NCI-H526 treated with DMSO at 0.1 percent for 48 hours (cell line): ENCODE measurements at places on chromosomes 7 and 10.
A peak's percentile ranks its signal among the peaks of the same experiment; 100 is the strongest.

- DNase-seq: no peak
Measured at GRCh38 chr10:22218448-22218847, 633 bp upstream of the EBLN1 start.

DNA sequence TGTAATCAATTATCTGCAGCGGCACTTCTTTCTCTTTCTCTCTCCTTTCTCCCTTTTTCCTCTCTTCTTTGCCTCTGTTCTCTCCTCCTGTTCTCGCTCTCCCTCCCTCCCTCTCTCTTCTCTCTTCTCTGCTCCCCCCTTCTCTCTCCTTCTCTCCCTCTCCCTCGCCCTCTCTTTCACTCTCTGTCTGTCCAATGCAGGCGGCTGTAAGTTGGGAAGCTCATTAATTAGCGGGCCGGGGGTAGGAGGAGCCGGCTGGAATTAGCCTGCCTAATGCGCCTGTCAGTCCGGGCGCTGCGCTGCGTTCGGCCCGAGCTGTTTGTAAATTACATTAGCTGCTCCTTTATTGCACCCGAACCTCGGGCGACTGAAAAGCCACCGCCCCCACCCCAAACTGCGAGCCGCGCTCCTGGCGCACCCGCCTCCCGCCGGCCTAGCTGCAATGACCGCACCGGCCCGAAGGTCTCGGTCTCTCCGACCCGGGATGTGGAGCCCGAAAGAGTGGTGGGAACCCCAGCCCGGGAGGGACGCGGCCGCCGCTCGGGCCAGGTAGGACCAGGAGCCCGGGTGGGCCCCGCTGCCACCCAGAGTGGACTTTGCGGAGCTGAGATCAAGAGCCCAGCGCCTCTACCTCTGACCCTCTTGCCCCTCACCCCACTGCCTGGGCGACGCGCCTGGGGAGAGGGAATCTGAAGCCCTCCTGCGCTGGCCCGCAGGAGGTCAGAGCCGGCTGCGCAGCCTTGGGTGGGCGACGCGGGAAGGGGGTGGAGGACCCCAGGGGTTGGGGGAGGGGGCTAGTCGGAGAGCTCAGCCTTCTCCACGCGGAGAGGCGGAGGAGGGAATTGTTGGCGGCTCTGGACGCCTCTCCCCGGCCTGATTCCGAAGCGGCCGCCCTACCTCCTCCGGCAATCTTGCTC is at the start of gene LBX1:
TSS of gene LBX1 (minus strand) at position 198 of the 917 bp plus-strand sequence. CDS start 648 bp downstream, outside the sequence.
- DNase-seq: no peak

DNA sequence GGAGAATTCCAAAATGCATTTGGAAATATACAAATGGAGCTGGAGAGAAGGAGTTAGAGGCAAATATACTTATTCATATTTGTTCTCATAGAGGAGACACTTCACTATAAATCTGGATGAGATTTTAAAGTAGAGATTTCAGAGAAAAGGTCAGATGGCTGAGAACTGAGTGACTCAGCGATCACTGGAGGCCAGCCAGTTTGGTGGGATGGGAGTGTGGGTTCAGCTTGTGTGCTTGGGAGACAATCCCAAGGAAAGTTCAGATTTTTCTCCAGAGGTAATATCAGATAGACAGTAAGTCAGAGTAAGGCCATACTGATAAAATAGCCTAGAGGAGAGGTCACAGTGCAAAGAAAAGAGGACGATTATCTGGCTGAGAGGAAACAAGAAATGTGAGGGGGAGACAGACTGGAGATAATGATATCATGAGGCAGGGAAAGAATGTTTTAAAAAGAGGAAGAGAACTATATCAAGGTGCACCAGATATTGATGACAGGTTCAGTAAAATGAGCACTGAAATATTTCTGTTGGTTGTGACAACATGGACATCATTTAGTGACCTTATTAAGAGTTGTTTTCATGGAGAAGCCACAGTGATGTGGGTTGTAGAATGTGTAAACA is 67.0 kb downstream of the MDFIC start:
- no peak for DNase-seq

DNA sequence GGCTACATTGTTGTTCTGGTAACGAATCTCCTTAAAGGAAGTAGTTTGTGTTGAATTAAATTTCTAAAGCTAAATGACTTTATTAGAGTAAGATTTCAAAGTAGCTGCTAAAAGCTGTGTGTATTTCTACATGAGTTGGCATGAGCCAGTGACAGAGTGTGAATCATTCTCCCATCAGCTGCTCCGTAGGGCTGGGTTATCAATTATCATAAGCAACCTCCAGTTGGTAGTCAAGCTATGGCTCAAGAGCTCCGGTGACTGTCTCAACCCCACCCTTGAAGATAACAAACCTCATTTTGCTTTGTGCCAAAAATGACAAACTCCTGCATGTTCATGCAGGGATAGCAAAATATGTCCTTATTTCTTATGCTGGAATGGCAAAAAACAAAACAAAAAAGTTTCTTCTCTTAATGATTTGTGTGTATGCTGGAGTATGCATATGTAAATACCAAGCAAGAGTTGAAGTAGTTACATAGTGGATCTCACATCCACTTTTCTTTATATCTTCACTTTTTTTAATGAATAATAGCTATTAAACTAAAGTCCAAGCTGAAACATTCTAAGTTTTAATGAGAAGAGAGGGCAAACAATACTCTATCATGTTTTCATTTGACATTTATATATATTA is 249.4 kb downstream of the CACNA2D1 start:
- DNase-seq: no peak

- DNase-seq: peak; percentile 29
Measured at GRCh38 chr10:27625452-27626211, 120.0 kb downstream of the MKX start.

- DNase-seq: no peak
Measured at GRCh38 chr10:69571618-69572158, 1.5 kb downstream of the NEUROG3 start.

DNA sequence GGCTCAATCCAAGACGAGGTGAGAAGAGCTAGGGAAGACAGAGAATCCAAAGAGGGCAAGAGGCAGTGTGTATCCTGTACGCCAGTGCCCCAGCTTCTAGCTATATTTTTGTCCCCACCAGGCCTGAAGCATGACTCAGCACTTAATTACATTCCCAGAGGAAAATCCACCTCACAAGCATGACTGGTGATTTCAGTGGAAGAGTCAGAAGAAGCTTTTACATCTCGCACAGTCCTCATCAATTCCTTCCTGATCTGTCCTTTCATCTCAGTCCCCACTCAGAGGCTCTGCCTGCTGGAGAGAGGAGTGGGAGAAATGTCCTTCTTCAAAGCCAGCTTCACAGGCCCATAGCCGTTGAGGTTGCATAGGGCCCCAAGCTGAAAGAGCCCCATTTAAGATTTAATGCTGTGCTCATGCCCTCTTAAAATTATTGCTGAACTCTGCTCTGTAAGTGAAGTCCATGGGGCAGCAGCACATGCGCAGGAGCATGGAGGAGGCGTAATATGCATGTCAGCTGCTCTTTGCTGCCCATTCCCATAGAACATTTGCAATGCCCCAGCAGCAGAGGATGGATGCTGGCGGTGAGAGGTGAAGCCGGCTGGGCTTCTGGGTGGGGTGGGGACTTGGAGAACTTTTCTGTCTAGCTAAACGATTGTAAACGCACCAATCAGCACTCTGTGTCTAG is 39.0 kb upstream of the AOAH start:
- DNase-seq: no peak

DNA sequence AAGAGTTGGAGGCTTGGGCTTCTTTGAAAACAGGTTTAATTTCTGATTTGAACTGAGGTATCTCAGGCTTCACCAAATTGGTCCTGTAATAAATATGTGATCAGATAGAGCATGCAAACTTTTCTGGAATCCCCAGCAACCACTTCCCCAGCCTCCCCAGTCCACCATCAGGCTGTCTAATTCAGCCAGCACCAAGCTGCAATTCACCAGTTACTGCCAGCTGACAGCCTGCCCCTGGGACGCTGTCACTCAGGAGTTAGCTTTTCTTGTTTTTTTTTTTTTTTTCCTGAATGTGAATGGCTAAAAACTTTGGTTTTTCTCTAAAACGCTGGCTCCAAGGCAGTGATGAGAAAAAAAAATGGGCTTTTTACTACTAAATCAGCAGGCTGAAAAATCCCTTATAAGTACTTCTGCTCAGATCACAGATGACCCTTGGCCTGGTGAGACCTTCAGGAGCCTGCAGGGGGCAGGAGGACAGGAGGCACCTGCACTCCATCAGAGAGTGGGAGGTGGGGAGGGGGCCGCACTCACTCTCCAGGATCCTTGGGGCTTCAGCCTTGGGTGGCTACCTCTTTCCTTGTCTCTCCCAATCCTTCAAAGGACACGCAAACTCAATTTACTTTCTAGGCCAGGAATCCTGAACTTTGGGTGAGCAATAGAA is 349.4 kb downstream of the GATA3 start:
- no peak for DNase-seq

DNA sequence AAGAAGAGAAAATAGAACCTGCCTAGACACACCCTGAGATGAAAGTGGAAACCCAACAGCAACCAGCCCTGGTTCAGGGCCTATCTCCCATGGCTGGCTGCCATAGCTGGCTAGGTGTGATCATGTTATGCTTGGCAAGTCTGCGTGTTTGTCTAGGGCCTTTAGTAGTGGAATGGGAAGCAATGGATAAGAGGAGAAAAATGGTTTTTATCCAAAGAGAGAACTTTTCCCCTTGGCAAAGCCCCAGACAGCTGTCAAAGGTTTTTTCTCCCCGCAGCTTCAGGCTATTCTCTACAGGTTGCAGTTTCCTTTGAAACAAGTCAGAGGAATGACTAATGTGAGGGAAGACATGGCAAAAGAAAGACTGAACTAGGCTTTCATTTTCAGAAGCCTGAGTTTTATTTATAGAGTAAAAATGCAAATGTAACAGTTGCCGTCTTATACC is 161.5 kb downstream of the SEMA3D start:
- no peak for DNase-seq

DNA sequence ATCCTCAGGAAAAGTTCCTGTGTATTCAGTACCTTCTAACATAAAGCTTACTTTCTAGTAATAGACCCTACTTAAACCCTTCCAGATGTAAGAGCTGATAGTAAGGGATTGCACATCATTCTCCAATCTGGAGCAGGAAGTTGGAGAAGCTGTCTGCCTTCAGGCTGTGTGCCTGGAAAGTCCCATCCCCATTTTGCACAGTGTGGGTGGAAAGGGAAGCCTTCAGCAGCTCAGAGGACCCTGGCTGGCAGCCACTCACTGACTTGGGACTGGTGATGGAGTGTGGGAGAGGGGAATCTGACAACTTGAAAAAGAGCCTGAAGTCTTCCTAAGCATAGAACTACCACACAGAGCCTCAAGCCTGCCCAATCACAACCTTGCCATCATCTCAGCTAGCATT is 164.1 kb upstream of the ADO start:
- no peak for DNase-seq

DNA sequence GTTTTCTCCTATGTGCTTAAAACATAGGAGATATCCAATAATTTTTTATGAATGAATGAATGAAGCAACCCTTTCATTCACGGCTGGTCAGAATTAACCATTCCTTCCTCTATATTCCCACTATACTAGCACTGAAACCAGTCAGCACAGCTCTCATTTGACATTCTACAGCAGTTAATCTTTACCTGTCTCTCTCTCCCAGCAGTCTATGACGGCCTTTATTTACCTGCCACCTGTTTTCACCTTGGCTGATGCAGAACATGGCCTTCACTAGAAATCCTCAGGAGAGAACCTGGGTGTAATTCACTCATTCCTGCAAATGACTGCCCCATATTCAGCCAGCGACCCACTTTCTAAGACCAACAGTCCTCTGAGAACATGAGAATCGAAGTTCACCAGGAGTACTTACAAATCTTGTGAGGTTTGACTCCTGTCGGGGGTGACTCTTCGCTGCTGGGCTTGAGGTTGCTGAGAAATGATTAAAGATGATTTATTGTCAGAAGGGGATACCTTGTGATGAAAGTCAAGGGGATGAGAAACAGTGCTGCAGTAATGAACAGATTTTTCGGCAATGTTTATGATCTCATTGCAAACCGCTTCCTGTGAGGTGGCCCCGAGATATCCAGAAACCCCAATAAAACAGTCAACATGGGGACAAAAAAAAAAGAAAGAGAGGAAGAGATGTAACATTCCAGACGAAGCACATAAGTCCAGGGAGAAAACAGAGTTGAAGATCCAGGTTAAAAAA is 30.9 kb upstream of the PDLIM1 start:
- DNase-seq: no peak

DNA sequence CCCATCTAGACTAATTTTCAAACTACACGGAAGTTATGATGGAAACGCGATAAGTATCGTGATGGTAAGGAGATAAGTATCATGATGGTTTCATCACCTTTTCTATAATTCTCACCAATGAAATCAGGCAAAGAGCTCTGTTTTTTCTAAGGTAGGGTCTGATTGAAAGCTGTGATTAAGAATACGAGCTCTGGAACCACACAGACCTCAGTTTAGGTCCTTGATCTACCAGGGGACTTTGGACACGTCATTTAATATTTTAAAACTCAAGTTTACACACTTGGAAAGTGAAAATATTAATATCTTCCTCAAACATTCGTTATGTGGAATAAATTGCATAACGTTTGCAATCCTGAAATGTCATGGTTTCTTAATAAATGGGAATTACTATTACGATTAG is 538.2 kb upstream of the CELF2 start:
- no peak for DNase-seq

DNA sequence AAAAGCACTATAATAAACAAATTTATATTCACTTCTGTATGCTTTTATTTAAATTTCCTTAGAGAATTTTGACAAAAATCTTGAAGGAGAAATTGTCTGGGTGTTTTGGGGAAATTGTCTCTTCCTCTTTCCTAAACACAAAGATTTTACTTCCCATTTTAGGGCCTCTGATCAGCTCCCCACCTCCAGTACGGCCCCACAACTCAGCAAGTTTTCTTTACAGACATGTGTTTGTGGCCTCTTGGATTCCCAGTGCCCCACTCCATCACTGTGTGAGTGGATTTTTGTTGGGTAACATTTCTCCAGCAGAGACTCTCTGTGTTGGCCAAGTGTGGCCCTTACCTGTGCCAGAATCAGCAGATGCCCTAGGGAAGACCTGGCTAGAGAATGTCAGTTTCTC is 182.8 kb upstream of the CDC14C start:
- no peak for DNase-seq

DNA sequence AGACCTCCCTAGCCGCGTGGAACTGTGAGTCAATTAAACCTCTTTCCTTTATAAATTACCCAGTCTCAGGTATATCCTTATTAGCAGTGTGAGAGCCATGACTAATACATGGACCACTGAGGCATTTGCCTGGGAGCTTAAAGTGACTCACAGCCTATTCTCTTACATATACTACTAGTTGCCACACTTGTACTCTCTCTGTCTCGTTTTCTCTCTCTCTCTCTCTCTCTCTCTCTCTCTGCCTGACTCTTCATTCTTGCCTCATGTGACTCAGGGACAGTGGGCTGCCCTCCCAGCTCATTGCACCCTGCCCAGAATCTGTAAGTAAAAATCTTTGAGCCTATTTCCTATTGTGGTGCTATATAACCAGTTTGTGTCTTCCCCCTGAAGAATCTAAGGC is 238.5 kb upstream of the MAGI2 start:
- DNase-seq: no peak

DNA sequence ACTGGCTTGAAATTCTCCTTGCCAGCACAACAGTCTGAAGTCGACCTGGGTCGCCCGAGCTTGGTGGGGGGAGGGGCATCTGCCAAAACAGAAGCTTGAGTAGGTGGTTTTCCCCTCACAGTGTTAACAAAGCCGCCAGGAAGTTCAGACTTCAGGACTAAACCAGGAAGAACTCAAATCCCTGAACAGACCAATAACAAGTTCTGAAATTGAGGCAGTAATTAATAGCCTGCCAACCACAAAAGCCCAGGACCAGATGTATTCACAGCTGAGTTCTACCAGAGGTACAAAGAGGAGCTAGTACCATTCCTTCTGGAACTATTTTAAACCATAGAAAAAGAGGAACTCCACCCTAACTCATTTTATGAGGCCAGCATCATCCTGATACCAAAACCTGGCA is 45.3 kb downstream of the LRRC72 start:
- DNase-seq: no peak

- DNase-seq: no peak
Measured at GRCh38 chr10:91251430-91252056, 31.1 kb downstream of the PCGF5 start.
